ENCODE measurements at places on chromosomes 4 and X.

- no peak for DNase-seq
These were observed 5.9 kb downstream of the H2BW2 start for GRCh38 chrX:104045642-104046041.

- no peak for DNase-seq
These were observed 39.7 kb downstream of the TSPAN5 start for GRCh38 chr4:98618680-98619079.

GRCh38 chrX:107119283-107119682 is 661 bp upstream of the RBM41 start:
- no peak for DNase-seq

- no peak for DNase-seq
These were observed 45.1 kb upstream of the SLC4A4 start for GRCh38 chr4:71293705-71294104.

DNA sequence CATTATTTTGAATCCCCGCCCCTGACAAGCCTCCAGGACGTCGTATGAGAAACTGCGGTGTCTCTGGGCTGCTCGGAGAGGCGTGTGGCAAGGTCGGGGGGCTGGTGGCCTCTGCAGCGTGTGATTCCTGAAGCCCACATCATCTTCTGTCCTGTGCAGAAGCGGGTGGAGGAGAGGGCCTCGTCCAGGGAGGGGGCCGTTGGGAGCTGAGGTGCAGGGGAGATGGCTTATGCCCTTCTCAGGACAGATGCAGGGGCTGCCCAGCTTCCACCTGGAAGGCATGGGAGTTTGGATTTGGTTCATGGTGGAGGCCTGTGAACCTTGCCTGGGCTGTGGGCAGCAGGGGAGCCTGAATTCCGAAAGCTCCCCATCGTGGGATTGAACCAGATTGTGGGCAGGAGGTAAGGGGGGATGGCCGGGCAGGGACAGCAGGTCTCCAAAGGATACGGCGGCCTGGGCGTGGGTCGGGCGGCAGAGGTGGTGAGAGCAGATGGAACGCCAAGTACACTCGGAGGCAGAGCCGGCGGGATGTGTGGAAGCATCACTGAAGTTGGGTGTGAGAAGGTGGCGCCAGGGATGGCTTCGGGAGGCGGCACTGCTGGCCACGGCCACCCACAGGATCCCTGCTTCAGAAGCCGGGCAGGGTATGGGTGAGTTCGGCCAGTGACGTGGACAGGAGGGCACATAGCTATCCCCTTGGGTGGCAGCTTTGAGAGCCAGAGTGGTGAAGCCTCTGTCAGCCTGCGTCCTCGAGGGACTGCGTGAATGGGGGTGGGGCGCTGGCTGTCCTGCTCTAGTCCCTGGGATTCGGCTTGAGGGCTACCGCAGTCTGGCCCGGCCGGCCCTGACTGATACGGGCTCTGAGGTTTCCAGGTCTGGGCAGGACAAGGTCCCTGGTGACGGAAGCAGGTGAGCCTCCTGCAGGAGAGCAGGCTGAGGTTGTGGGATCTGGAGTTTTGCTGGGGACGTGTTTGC is 76.3 kb upstream of the ADRA2C start:
- DNase-seq: no peak

GRCh38 chrX:3598709-3599108 is 114.7 kb downstream of the PRKX start:
- DNase-seq: no peak

DNA sequence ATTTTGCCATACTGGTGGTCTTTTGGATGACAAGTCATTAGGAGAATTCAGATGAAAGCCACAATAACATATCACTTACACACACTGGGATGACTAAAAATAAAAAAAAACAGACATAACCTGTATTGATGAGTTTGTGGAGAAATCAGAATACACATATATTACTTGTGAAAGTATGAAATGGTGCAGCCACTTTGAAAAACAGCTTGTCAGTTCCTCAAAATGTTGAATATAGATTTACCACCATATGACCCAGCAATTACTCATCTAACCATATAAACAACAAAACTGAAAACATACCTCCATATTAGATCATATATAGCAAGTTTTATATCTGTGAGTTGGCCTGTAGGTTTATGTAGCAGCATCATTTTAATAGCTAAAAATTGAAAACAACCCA is 608.7 kb downstream of the TLL1 start:
- no peak for DNase-seq

GRCh38 chr4:130479020-130479419 is 1383.1 kb downstream of the C4orf33 start:
- DNase-seq: no peak

DNA sequence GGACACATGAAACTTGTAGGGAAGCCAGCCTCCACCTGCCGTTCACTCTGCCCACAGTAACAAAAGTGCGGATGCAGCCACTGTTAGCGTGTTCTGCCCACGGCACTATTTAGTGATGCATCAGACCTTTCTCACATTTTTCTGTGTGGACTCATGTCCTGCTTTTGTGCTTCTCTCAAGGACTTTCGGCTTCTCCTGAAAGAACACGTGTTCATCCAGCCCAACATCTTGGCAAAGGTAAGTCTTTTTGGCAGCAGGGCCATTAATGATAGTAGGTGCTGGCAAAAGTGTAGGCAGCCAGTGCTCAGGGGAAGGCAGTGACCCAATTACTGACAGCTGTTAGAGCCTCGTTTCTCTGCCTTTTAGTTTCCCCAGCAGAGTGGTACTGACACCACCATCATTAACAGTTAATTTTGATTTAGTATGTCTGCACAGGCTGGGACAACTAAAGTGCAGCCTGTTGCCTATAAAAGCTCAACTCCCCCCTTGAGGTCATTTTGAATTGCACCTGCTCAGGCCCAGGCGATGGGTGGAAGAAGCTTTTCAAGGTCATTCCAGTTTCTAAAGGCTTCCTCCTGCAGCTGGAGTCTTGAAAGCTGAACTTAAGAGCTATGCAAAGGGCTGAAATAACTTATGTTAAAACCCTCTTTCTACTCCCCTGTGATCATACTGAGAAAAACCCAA is 54.5 kb upstream of the HPSE start:
- no peak for DNase-seq

- no peak for DNase-seq
These were observed 24.8 kb downstream of the L1CAM start for GRCh38 chrX:153861151-153861550.

- no peak for DNase-seq
These were observed 46.0 kb upstream of the TLL1 start for GRCh38 chr4:165827018-165827417.

- no peak for DNase-seq
These were observed 10.7 kb downstream of the PDE6B start for GRCh38 chr4:635851-636627.

DNA sequence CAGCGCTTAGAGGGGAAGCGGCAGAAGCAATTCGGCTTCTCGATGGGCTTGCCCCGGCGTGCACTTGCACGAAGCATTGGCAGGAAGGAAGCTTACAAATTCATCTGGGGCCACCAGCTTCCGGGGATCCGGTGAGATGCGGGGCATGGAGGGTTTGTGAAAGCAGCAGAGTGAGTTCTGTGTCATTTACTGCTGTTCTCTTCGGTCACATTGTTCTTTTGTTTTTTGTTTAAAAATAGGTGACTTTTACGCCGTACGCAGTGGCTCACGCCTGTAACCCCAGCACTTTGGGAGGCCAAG is 47.0 kb downstream of the ASMT start:
- DNase-seq: no peak

- no peak for DNase-seq
These were observed 49.9 kb upstream of the MND1 start for GRCh38 chr4:153294631-153295030.

DNA sequence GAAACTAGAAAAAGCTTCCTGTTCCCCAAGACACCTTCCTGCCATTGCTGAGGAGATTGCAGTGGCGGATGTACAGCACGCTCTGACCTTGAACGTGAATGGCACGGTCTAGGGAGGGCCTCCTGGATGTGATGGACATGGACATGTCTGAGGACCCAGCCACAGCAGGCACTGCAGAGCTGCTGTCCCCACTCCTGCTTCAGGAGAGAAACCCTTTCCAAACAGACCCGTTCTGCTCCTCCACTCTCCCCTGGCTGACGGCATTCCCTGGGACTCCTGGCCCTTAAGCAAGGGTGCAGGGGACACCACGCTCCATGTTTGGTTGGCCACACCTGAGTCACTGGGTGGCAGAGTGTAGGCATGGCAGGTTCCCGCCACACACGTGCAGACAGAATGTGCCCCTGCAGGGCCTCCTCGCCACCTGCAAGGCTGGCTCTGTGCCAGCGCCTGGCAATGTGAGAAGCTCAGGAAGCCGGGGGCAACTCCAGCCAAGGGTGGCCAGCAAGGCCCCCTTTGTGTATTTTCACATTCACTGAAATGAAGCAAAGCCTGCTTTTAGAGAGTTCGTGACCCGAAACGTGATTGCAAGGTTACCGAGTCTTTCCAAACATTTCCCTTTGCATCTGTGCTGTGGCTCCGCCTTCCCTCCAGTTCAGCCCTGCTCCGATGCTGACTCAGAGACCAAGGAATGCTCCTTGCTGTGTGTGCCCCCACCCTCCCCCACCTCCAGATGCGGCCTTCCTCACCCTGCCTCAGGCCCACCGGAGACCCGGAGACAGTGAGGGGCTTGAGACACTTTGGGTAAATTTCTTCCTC is 46.1 kb downstream of the HTRA3 start:
- peak; percentile 85 for DNase-seq

DNA sequence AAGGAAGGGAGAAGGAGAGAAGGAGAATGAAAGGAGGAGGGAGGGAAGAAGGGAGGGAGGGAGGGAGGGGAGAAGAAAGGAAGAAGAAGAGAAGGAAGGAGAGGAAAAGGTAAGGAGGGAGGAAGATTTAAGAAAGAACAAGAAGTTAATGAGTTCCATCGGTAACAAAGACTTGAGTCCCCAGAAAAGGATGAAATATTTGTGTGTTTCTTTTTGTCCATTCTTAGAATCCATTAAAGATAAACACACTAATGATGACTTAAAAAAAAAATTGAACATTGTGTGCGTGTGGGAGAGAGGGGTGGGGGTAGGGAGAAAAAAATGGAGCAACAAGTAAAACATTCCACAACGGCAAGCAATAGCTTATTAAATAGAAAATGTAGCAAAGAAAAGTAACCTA is 131.4 kb downstream of the THOC2 start:
- no peak for DNase-seq

DNA sequence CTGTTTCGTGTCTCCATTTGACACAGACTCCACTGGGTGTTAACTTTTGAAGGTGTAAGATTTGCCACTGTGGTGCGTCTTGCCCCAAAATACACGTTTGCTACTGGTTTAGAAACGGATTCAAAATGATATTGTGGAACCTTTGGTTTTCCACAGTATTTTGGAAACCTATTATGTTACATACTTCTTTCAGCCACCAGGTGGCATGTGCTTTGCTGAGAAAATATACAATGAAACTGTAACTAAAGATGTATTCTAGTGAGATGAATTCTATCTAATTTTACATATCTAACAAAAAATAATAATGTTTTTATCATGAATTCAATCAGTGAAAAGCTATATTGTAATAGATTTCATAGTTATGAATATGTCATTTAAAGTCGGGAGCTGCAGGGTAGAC is 28.4 kb upstream of the SLITRK4 start:
- DNase-seq: peak; percentile 43

DNA sequence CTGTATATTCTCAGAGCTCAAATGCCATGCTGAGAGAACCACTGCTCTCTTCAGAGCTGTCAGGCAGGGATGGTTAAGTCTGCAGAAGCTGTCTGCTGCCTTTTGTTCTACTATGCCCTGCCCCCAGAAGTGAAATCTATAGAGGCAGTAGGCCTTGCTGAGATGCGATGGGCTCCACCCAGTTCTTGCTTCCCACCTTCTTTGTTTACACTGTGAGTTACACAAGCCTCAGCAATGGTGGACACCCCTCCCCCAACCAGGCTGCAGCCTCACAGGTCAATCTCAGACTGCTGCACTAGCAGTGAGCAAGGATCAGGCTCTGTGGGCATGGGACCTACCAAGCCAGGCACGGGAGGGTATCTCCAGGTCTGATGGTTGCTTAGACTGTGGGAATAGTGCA is 271.6 kb downstream of the CENPC start:
- DNase-seq: no peak

GRCh38 chrX:39755143-39756032 is 342.4 kb downstream of the BCOR start:
- no peak for DNase-seq

DNA sequence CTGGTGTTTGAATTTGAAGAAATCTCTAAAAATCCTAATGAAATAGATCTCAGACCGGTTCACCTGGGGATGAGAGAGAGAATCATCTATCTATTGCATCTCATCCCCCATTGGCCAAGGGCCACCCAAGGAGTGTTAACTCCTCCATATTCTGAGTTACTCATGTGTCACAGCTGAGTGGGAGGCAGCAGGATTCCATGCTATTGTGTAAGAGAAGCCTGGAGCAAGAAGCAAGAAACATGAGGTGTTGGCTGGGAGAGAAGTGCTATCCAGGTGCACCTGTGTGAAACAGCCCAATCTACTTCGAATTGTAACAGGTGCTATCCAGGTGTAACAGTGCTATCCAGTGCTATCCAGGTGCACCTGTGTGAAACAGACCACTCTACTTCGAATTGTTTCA is 150.3 kb upstream of the MAOA start:
- DNase-seq: no peak

- DNase-seq: no peak
These were observed 30.0 kb upstream of the TADA2B start for GRCh38 chr4:7013175-7013574.

DNA sequence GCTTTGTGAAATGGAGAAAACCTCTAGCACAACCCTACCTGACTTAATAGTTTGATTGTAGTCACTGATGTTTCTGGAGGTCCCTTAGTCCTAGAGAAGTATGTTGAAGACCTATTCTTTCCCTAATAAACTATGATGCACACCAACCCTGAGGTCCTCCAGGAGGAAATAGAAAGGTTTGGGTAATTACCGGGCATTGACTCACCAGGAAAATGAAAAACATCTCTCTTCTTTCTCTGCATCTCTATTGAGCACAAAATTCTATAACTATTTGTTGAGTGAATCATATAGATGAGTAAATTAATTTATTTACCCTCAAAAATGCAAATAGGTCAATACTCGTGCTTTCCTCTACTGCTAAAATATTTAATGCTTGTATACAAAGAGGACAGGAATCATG is 582.4 kb upstream of the FAM241A start:
- no peak for DNase-seq

DNA sequence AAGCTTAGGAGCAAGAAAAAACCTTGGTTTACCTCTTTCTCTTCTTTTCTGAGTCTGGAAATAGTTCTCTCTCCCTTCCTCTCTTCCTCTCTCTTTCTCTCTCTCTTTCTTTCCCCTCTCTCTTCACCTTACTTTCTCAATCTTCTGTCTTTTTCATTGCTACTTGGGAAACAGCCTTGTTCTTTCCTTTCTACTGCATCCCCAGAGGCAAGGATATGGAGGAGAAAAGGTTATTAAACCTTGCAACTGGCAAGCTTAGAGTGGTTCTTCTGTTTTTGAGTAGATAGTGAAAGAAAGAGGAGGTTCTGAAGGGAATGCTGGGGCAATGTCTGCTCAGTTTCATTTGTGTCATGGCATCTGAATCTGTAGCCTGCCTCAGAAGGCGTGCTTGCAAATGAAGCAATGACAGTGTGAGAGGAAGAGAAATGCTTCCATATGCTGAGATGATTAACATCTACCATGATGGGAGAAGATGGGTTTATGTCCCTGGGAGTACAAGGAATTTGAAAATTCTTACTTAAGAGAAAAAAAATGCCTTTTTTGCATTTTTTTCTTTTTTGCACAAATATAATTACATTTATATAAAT is 190.6 kb downstream of the CEP135 start:
- no peak for DNase-seq

- peak; percentile 81 for DNase-seq
These were observed 10.1 kb upstream of the SH3TC1 start for GRCh38 chr4:8188743-8189550.
